Activated naive CD8-positive, alpha-beta T cell treated with anti-CD3 and anti-CD28 coated beads, Interleukin-2, amount 10 ng/mL, durations not matched to agents 7 days and 5 days (primary cell): ENCODE measurements at places on chromosomes 13 and 19.

DNA sequence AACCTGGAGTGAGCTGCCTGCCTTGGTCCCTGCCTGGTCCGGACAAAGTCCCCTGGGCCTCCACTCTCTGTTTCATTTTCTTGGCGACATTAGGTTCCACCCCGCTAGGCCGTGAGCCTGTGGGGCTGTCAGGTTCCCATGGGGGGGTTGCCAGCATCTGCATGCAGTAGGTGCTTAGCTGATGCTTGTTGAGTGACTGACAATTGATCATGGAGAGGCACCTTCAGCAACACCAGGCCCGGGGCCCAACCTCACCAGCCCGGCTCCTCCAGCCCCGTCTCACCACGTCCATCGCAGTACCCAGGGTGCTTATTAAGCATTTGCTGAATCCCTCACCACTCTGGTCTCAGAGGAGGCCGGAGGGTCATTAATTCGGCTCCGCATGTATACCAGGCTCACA is 13.4 kb downstream of the MISP start:
- no peak for DNase-seq

DNA sequence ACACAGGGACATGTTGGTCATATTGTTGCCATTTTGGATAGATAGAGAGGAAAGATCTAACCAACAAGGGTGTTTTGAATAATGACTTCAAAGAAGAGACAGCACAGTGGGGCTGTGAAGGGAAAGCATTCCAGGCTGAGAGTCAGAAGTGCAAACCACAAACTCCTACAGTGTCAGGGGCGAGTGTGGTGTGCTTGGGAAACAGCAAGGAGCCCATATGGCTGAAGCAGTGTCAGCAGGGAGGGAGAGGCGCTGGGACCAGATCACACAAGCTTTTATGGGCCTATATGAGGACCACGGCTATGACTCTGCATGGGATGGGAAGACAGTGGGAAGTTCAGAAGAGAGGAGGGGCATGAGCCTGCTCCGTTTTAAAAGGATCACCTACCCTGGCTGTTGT is 166.4 kb downstream of the MYO16 start:
- DNase-seq: no peak

DNA sequence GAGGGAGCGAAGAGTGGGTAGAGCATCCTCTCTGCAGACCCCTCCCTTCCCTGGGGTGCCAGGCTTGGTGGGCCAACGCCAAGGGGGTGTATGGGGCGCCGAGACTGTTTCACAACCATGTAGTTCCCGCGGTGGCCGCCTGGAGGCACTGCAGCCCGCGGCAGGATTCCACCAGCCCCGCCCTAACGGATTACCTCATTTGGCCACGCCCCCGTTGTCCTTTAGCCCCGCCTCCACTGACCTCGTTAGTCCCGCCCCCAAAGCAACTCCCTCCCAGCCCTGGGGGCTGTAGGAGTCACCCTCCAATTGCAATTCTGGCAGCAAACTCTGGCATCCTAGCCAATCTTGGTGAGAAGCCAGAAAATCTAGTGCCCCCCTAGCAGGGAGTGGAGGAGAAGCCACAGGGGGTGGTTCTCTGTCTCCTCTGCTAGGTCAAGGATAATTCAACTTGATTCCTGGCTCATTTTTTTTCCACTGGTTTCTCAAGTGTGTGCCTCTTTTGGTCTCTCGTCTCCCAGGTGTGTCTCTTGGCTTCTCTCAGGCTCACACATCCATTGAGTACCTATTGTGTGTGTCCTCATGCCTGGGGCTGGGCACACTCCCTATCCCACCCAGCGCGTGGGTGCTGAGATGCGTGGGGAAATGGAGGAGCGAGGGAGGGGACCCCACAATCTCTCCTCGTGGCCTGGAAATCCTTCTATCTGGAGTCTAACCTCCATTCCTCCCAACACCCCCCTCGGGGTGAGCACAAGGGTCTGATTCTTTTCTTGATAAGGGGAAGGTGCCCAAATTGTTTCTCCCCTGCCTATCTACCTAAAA is 2.0 kb downstream of the OLFM2 start:
- DNase-seq: peak; percentile 89

- DNase-seq: no peak
Observed at GRCh38 chr19:2361246-2362045, 1.4 kb downstream of the TMPRSS9 start.

- DNase-seq: no peak
Observed at GRCh38 chr13:39119422-39119821, 81.2 kb downstream of the NHLRC3 start.
